NCI-H1417 treated with DMSO at 0.1 percent for 48 hours (cell line): ENCODE measurements at places on chromosomes 5 and 9.
A peak's percentile ranks its signal among the peaks of the same experiment; 100 is the strongest.

- no peak for DNase-seq
Measured at GRCh38 chr5:152094060-152094459, 169.4 kb upstream of the GLRA1 start.

DNA sequence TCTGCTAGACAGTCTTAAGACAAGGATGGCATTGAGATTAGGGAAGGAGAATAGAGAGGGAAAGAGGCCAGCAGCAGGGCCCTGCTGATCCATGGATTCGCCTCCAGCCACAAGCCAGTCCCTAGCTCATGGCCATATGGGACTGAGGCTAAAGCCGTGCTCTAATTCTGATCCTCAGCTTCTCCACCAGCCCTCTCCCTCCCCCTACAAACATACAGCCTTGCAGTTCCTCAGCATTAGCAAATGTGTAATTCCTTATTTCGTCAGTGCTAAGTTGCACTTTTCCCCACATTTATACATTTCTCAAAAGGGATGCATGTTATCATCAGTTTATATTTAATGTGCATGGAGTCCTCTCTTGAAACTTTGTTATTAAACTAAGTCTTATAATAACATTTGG is 34.8 kb downstream of the ZNF462 start:
- no peak for DNase-seq

- DNase-seq, result no peak
Measured at GRCh38 chr5:10662661-10663488, 98.2 kb downstream of the DAP start.

- DNase-seq, result no peak
Measured at GRCh38 chr5:76337953-76338451, 65.1 kb upstream of the IQGAP2 start.

GRCh38 chr5:8923526-8923925 is 622.3 kb downstream of the SEMA5A start:
- DNase-seq, result no peak

DNA sequence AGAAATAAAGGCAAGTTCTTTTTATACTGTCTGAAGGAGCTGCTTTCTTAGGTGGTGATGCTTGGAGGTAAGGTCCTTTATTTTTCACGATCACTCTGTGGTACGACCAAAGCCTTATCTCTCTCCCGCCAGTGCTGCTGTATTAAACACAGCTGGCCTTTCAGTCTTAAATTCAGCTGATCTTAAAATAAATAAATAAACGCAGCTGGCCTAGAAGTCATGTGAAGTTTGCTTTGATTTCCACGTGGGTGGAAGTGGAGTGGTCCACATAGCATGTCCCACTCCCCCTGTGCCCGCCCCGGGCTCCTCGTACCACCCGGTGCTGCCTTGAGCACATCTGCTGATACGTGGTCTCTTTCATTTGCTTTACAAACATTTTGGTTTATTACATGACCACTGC is 260.4 kb downstream of the FANCC start:
- DNase-seq, result no peak

DNA sequence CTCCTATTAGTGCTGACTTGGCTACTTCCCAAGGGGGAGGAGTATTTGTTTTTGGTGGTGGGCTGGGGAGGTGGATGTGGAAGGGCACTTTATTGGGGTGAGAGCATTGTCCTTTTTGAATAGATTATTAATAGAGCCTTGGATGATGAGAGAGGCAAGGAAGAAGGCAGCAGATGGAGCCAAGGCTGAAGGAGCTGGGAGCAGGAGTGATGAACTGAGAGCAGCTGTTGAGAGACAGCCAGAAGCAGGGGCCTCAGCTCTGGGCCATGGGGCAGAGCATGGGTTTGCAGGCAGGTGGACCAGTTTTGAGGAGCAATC is 29.6 kb downstream of the RGS3 start:
- no peak for DNase-seq

DNA sequence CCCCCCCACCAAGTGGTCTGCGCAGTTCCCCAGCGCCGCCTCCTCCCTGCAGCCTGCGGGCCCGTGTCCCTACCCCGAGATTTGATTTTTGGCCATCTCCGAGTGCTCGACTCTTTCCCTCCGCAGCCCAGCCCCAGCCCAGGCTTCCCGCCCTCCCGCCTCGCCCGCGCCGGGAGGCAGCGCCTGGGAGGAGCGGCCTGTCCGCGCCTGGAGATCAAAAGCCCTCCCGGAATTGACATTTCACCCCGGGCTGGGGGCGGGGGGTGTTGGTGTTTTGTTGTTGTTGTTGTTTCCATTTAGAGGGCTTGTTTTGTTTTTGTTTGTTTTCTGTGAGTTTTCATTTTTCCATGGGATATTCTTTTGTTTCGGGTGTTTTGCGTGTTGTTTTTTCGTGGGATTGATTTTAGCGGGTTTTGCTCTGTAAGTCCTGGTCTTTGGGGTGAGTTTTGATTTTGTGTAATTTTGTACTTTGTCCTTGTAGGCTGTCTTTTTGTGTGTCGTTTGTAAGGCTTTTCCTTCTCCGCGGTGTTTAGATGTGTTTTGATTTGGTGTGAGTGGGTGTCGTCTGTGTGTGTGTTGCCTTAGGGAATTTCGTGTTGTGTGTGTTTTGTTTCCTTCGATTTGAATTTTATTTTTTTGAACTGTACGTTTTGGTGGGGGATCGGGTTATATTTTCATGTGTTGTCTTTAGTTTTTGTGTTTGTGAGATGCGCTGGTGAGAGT is 1.7 kb upstream of the PAX5 start:
- no peak for DNase-seq

DNA sequence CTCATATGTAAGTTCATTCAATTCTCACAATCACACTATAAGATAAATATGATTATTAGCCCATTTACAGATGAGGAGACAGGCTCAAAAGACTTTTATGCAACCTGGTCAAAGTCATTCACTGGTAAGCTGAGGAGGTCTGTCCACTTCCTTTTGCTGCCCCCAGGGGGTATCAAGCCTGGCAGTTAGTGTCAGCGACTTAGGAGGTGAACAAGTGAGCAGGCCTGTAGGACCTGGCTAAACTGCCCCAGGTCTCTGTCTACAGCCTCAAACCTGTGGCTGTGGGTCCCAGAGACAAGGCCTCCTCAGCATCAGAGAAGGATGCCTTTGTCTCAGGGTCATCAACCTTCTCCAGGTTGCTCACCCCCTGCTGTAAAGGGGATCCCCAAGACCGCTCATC is 10.4 kb downstream of the TGFBI start:
- DNase-seq, result no peak

GRCh38 chr9:86531273-86531970 is 177.2 kb upstream of the TUT7 start:
- DNase-seq, result no peak

DNA sequence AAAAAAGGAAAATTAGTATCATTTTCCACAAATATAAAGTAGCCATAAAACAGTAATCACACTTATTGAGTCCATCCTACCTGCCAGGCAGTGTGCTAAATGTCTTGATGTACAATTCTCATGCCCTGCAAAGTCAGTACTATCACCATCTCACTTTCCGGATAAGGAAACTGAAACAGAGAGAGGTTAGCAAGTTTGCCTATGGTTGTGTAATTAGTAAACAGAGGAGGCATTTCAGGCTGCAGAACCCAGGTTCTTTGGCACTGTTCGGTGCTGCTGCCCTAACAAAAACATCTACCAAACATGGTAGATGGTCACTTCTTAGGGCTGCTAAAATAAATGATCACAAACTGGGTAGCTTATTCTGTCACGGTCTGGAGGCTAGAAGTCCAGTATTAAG is 22.6 kb downstream of the PLAC8L1 start:
- DNase-seq, result no peak

- no peak for DNase-seq
Measured at GRCh38 chr5:125526966-125527365, 780.5 kb upstream of the ZNF608 start.

GRCh38 chr9:33289936-33290246 is 425 bp upstream of the NFX1 start:
- no peak for DNase-seq

GRCh38 chr9:34647084-34647403 is 569 bp downstream of the GALT start:
- no peak for DNase-seq

DNA sequence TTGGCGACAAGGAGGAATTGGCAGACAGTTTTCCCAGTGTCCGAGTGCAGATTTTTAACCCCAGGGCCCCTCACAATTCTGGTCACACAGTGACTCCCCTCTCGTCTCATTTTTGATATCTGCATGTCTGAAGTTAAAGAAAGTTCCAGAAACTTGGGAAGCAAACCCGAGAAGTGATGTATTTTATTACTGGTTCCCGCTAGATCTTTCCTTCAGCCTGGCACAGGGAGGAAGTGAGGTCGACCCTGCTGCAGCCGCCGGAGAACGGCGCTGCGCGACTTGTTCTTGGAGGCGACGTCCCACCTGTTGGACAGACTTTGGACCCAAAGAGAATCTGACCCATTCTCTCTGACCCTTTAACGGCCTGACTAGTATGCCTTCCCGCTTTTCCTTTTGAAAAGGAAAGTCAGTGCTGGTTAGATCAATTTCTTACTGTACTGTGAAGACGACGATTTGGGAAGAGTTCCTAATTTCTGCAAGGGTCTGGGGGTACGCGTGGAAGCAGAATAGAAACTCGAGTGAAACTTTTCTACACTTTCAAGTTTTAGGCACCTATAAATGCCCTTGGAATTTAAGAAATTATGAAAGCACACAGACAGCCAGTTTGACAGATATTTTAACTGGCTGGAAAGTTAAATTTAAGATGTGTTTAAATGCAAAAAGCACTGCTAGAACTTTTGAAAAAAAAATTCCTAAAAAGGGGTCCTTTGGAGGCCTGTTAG is 744 bp downstream of the OTULIN start:
- no peak for DNase-seq

DNA sequence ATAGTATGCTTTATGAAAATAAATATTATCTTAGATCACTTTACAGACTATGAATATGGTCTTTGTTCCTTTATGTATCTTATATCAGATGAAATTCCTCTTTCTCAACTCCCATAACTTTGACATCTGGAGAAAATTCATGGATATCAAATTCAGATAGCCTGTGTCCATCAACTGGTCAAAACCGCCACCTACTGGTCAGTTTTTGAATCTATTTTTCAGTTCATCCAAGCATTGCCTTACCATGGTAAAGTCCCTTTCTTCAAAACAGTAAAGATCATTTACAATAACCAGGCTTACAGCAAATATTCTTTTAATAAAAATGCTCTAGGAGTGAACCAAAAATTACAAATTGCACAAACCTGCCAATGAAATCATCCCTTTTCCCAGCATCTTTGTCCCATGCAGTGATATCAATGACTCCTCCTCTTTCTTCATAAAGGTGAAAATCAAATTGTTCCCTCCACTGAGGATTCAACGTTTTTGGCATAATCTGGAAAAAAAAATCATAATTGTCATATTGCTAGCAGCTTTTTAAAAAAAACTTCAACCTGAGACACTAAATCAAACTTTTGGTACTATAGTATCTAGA is 290.5 kb downstream of the SLF1 start:
- DNase-seq, result no peak

DNA sequence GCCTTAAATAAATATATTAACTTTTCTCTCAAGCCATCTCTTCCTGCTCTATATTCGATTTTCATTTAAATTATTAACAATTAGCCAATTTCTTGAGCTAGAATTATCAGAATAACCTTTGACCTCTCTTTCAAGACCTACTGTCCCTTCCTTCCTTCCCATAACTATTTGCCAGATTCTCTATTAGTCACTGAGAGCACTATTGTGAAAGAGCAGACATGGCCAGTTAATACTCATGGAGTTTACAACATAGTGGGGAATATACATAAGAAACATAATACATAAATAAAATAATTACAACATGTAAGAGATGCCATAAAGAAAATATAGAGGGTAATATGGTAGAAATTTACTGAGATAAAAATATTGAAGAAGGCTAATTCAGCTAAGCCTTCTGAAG is 72.1 kb upstream of the CHD1 start:
- no peak for DNase-seq

DNA sequence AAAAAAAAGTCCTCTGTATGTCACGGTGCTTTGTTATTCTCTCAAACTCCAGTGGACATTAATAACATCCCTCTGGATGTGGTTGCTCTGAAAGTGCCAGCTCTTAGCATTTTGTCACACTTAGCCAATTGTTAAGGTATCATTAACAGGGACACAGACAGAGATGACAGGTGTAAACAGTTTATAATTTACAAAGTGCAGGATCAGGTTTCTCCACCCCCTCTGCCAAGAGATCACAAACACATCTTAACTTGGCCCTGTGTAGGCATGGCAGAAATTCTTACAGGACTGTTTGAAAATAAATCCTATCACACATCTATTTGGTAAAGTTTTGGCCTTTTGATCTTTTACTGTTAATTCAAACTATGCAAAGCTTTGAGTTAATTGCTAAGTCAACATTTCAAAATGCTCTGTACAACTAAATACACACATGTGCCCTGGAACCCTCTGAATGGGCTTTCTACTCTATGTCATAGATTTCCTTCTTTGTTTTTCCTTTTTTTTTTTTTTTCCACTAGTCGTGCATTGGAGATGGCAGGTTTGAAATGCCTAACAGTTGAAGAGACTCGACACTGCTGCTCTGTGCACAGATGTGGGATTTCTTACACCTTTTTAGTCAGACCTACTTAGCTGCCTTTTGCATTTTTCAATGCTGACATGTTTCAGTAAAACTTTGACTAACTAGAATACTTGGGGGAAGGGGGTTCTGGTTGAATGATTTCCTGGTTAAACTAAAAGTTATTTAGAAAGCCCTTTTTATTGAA is 41.7 kb downstream of the SEMA6A start:
- DNase-seq, result peak; percentile 77

- DNase-seq, result no peak
Measured at GRCh38 chr9:92774274-92774673, 9.6 kb upstream of the BICD2 start.

GRCh38 chr5:143372187-143372829 is 31.2 kb downstream of the NR3C1 start:
- DNase-seq, result no peak

GRCh38 chr9:72874344-72874743 is 78.5 kb downstream of the ALDH1A1 start:
- no peak for DNase-seq

DNA sequence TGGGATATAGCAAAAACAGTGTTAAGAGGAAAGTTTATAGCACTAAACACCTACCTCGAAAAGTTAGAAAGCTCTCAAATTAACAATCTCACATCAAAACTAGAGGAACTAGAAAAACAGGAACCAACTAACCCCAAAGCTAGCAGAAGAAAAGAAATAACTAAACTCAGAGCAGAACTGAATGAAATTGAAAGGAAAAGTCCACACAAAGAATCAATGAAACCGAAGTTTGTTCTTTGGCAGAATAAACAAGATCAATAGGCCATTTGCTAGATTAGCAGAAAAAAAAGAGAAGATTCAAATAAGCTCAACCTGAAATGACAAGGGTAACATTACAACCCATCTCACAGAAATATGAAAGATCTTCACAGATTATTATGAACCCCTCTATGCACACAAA is 234.8 kb upstream of the ISL1 start:
- DNase-seq, result no peak

DNA sequence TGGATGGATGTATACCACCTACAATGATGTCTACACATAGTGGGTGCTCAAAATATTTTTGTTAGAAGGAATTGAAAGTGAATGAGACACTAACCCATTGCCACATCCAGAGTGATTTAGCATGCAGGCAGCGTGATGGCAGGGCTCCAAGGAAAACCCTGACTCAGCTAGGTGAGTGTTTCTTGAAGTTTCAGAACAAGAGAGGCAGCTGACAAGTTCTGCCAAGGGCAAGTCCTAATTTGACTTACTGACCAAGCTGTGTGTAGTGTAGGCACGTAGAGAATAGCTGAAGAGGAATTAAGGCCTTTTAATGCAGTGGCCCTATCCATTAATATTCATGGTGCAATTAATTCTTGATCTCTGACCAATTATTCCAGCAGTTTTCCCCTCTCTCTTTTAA is 107.8 kb upstream of the ATP10B start:
- no peak for DNase-seq

GRCh38 chr9:132006677-132007370 is 72.8 kb downstream of the MED27 start:
- peak; percentile 25 for DNase-seq

GRCh38 chr5:135212361-135213026 is 178.5 kb upstream of the PITX1 start:
- DNase-seq, result no peak
